Activated CD8-positive, alpha-beta memory T cell treated with anti-CD3 and anti-CD28 coated beads, Interleukin-2, amount 50 U/mL, for 4 hours (primary cell): ENCODE measurements at places on chromosomes 16 and 17.

- no peak for DNase-seq
Measured at GRCh38 chr17:11618861-11619566, 20.7 kb downstream of the DNAH9 start.

DNA sequence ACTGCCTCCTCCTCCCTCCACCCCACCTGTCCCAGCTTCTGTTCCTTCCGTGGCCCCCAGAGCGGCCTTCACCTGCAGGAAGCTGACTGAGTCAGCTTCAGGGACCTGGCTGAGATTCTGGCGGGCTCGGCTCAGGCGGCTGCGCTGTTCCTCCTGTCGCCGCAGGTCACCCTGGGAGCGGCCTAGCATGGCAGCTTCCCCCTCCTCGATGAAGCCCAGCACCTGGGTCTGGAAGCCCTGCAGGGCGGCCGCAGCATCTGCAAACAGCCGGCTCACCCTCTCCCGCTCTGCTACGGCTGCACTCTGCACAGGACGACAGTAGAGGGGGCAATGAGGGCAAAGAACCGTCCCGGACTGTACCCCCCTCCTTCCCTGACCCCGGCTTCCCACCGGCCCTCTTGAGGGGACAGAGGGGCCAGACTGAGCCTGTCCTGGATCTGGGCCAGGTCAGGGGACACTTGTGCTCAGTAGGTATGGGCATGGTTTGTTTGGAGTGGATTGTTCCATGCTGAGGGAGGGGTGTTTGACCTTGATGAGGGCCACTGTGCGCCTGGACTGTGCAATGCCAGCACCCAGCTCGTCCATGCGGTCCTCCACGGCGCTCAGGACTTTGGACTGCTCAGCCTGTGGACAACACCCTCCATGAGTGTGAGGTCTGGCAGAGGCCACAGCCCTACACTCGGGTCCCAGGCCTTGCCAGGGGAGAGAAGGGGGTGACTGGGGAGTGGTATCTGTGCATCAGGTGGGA, 2.0 kb downstream of the TRIM47 start:
- DNase-seq: peak; percentile 76

DNA sequence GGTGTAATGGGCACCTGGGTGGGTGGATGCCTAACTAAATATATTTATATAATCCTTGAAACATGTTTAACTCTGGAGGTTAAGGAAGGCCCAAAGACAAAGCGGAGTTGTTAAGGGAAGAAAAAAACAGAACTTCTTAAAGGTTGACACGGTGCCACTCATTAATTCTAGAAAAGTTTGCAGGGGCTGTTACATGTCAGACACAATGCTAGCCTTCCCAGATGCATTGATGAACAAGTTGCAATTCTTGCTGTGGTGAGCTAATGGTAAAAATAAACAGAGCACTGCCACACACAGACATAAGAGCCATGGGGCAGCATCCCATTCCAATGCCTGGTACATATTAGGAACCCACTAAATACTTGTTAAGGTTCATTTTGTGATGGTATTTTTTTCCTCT, 109.5 kb downstream of the CDH13 start:
- no peak for DNase-seq

- DNase-seq: no peak
Measured at GRCh38 chr16:80570106-80570478, 29.3 kb downstream of the DYNLRB2 start.

DNA sequence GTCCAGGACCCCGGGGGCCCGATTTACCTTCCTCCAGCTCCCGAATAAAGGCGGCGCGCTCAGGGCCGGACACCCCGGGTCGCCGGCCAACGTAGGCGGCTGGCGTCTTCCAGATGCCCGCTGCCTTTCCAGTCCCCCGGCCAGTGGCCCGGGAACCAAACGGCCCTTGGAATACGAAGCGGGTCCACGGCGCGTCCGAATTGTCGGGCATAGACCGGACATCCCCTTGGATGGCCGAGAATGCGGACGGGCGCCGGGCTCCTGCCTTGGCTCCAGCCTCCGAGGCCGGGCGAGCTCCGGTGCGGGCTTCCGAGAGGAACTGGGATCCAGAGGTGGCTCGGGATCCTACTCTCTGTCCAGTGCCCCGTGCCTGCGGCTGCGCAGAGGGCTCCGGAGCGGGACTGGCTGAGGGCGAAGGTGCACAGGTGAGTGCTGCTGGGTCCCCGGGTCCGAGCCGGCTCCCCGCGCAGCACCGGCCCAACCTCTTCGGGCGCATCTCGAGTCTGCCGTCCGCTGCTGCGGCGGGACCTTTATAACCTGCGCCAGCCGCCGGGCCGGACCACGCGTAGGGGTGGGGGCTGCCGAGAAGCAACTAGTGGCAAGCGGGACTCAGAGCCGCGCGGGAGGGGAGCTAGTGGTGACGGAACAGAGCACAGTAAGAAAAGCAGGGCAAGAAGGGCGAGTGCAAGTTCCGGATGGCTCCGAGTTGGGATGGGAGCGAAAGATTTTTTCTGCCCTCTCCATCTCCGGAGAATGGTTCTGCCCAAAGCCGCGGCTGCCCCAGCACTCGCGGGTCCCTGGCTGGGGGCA, at the start of gene HAP1:
Gene HAP1, minus strand, starts transcription at position 505 of the 810 bp plus-strand sequence. Its CDS starts 9 bp downstream, at position 496.
- DNase-seq: no peak

- DNase-seq: no peak
Measured at GRCh38 chr17:33582661-33583060, 289.6 kb upstream of the ASIC2 start.

DNA sequence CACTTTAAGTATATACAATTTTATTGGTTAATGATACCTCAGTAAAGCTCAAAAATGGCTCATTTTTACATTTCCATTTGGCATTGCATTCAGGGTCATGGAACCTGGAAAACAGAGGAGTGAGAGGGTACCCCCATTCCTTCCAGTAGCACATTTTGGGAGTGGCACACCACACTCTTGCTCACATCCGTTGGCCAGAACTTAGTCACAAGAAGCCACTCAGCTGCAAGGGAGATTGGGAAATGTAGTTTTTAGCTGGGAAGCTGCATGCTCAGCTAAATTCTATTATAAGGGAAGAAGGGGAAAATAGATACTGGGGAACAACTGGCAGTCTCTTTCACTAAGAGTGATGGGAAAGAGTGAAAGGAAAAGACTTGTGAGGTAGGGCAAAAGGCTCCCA, 102.5 kb upstream of the TMEM97 start:
- no peak for DNase-seq

GRCh38 chr16:57485091-57485915, 990 bp downstream of the DOK4 start:
- no peak for DNase-seq

DNA sequence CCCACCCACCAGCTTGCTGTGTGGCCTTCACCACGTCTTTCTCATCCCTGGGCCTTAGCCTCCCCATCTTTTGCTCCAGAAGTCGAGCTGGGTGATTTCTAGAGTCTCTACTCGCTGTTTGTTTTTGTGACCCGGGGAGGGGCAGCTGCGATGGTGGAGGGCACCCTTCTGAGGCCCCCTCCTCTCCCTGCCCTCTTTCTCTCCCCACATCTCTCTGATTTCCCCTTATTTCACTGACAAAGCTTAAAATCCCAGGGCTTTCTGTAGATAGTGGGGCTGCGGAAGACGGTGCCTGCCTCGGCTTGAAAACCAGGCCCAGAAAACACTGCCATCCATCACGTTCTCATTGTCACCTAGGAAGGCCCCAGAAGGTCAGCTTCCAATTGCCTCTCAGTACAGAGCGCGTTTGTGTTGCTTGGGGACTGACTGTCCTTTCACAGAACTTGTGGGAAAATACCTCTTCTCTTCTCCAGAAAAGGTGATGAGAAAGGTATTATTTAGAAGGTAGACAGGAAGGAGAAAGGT, 95.1 kb downstream of the NTN1 start:
- no peak for DNase-seq

DNA sequence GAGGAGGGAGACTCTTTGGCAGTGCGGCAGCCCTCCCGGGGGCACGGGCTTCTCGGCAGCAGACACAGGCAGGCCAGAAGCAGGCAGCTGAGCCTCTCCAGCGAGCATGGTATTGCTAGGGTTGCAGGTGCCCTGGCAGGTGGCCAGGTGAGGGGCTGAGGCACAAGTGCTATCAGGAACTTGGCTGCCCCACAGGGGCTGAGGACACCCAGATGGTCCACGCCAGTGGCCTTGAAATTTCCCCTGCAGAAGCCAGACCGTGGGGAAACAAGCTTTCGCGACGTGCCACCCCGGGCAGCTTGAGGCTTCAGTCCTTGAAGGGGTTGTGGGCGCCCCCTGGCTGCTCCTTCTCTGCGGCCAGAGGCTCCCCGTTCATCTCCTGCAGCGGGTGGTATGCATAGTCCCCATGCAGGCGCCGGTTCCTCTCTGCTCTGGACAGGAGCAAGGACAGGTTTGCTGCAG, 8.5 kb downstream of the NAGPA start:
- DNase-seq: no peak

DNA sequence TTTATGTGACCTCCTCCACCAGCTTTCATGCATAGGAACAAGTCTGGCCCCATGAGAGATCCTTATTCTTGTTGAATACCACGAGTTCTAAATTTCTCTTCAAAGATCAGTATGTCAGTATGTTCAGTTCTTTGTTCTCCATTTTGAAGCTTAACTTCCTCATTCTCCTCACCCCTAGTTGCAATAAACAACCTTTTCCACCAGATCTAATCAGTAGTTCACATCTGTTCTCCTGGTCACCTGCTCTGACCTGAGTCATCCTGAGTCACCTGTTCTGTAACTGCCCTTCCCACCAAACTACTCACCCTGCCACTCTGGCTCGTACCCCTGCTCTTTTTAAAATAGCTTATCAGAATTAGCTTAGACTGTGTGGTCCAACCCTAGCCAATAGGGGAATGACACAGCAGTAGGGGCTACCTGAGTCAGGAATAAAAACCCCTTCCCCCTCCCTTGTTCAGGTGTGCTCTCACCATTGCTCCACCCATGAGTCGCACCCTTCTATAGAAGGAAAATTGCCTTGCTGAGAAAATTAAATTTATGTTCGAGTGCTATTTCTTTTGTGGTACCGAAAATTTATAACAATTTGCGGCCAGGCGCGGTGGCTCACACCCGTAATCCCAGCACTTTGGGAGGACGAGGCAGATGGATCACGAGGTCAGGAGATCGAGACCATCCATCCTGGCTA, 94.6 kb downstream of the EMP2 start:
- DNase-seq: no peak
